ENCODE measurements at places on chromosomes 3 and 15.

- DNase-seq: no peak
These were observed 819 bp upstream of the RPL24 start for GRCh38 chr3:101687142-101687931.

DNA sequence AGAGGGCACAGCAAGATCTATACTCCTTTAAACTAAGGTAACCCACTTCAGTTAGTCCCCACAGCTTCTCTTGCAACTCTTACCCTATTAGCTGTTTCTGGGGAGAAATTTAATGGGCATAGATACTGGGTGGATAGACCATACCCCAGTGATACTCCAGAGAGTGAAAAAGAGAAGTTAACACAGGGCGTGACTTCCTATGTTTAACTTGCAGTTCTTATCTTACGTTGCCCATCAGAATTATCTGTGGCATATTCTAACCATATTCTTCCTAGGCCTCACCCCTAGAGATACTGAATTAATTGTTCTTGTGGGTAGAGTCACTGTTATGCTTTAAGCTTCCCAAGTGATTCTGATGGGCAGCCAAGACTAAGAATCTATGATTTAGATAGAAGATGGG, 485.4 kb upstream of the TPRG1 start:
- DNase-seq: no peak

DNA sequence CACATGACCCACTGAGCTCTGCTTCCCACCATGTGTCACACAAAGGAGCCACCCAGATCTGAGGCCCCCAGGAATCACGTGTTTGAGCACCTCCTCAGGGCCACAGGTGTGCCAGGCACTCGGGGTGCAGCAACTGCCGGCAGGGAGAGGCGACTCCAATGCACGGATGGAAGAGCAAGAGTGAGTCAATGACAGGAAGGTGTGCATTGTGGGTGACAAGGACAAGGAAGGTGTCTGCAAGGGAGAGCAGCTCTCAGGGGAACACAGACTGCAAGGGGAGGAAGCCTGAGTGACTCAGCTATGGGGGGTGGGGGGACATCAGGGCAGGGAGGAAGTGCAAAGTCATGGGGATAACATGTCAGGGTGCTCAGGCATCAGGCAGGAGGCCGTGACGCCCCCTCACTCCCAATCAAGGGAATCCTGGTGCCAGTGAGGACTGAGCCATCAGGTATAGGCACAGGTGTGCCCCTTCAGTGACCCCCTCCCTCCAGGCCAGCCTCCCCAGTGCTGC, 67.4 kb downstream of the NUP210 start:
- DNase-seq: no peak

GRCh38 chr3:78855190-78855589, 912.6 kb downstream of the ROBO1 start:
- DNase-seq: no peak

DNA sequence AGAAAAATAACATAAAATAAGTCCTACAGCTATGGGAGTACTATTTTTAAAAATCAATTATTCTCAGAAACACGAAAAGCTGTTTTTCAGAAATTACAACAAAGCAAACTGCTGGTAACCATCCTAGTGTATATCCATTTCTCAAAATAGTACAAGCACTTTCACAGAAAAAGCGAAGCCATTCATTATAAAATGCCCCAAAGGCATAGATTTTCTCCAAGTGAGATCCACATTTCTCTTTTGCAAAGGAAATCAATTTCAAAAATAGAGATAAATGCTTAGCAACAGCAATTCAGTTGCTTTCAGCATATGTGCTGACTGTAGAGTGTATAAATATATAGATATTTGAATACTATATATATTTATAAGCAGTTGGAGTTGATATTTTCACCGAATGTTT, 1266.3 kb downstream of the SI start:
- no peak for DNase-seq

- DNase-seq: no peak
These were observed 137.5 kb upstream of the LRTM1 start for GRCh38 chr3:55065331-55065730.

GRCh38 chr15:81966631-81967030, 79.2 kb downstream of the MEX3B start:
- DNase-seq: no peak

DNA sequence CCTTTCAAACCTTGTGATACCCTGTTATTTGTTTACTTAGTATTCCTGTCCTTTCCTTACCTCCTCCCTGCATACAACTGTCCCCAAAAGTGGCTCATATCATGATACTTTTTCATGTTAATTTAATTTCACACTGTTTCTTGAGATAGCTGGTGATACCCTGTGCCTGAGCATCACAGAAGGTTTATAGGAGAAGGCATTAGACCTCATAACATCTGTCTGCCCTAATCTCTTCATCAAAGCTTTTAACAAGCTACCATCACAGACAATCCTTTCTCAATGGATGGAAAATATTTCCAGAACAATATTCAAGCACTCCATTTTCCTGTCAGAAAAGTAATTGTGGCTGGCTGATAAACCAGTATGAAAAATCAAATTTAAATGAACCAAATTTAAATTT, 81.6 kb downstream of the SSR3 start:
- no peak for DNase-seq

- DNase-seq: no peak
These were observed 111.7 kb downstream of the CHSY1 start for GRCh38 chr15:101139986-101140696.

DNA sequence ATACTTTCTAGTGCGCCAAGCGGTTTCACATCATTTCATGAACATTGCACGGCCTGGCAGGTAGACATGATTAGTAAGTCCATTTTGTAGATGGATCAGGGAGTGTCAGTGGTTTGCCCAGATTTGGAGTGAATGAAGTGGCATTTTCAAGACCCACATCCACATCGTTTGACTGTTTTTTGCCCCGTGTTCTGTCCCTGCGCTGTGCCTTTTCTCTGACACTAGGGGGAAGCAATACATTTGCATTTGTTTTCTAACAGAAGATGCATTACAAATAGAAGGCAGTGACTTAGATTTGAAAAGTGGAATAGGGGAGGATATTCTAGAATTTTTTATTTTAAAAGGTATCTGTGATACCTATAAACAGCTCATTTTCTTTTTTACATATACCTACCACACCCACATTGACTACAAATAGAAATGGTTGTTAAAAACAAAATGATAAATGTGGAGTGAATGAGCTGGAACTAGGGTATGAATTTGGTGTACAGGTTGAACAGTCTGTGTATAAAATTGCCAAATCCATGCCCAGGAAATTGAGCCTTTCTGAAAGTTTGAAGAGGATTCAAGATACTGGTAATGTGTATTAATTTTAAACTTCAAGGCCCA, 98.0 kb downstream of the USP13 start:
- DNase-seq: peak; percentile 8

- no peak for DNase-seq
These were observed 7.3 kb upstream of the ZNF592 start for GRCh38 chr15:84741121-84741520.

DNA sequence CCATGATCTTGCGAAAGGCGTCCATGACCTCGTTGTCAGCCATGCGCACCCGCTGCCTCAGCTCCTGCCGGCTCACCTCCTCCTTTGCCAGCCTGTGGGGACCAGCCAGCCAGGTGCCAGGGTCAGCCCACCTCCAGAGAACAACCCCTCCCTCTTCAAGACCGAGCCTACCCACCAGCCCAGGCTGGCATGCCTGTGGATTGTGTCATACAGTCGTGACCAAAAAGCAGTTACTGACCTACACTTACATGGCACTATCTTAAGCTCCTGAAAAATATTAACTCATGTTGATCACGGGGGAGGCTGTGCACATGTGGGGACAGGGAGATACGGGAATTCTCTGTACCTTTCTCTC, 10.7 kb upstream of the CAMK1 start:
- DNase-seq: no peak

DNA sequence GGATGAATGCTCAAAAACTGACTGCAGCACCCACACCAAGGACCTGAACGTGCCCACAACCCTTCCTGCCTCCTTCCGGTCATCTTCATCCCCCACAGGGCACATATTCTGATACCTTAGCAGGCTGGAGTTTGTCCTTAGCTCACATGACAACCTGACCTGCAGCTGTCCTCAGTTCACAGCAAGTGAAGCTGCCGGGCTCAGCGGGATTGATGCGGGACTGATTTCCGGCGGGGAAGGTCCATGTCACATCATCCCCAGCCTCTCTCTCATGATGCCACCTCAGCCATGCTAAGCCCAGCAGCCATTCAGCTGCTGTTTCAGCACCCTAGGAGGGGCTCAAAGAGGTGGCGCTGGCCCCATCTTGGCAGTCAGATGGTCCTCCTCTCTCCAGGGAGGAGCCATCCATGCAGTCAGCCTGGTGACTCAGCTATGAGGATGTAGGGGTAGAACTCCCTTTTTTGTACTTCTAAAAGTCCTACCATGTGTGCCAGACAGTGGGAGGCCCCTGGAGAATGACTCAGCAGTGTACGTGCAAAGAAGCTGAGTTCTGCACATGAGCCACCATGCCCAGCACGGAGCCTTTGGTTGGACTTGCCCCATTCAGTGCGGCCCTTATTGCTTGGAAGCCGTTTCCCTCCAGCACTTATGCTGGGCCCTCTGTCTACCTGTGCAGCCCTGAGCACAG, 9.5 kb downstream of the CA12 start:
- no peak for DNase-seq

DNA sequence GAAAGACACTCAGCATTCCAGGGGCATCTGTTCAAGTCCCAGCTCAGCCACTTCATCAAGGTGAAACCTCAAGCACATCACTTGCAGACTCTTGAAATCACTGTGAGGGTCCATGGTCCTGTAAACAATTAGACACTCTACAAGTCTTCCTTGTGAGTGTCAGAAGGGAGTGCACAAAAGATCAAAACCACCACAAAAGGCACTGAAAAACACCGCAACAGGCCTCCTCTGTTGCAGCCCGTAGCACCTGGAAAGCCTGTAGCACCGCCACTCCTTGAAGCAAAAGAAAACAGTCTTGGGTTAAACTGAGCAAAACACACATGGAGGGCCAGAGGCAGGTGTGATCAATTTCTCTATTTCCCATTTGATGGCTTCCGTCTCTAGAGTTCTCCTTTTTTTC, 63.8 kb upstream of the SNRK start:
- DNase-seq: no peak

DNA sequence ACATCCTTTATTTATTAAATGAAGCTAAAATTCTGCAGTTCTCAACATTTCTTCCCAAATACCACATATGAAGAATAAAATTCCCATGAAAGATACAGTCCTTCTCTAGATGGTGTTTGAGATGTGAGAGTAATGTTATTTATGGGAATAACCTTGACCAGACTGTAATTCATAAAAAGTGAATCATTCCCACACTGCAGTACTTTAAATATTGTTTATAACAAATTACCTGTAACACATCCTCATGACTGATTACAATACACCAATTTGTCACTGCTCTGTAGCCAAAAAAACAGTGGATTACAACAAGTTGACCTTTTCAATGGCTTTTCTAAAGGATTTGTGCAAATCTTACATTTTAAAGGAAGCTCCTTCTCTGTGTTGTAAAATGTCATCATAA, 651.3 kb downstream of the NSUN3 start:
- no peak for DNase-seq

- DNase-seq: no peak
These were observed 93.0 kb downstream of the CPN2 start for GRCh38 chr3:194257916-194258668.

GRCh38 chr15:73972984-73973682, 19.0 kb downstream of the STOML1 start:
- DNase-seq: peak; percentile 80

GRCh38 chr3:139122612-139123011, 77.9 kb upstream of the PRR23C start:
- no peak for DNase-seq

- no peak for DNase-seq
These were observed 15.2 kb downstream of the TIPARP start for GRCh38 chr3:156689608-156690007.

- DNase-seq: no peak
These were observed 284.2 kb downstream of the SV2B start for GRCh38 chr15:91384189-91384730.

DNA sequence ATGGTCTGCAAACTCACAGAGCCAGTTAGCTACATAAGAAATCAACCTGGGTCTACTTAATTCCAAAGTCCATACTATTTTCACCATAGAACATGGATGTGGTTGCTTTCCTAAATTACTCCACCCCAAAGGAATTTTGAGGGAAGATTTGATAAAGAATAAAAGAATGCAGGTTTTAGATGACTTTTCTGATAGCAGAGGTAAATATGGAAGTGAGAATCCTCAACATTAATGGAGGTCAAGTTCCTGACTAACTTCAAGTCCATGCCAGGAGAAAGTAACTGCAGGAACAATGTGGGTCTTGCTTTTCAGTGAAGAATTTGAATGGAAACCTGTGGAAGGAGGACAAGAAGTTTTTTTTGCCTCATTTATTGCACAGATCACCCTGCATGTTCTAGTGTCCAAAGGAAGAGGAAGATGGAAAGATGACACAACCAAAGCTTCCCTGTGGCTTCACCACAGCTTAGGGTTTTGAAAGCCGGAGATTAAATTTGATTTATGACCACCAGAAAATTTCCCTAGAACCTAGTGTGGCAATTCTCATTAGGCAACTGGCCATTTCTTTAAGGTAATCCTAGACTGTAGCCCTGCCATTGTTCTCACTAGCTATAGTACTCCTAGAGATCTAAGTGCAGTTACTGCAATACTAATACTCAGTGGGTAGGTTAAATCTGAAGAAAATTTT, 429.7 kb downstream of the RAP2B start:
- no peak for DNase-seq

- no peak for DNase-seq
These were observed 111.8 kb upstream of the DPH6 start for GRCh38 chr15:35657679-35658311.

- peak; percentile 68 for DNase-seq
These were observed at the start of gene PSTPIP1 for GRCh38 chr15:76994971-76995945. PSTPIP1 (plus strand) TSS chr15:76995126; CDS start chr15:76995574, 448 bp downstream.

- DNase-seq: no peak
These were observed 59.8 kb downstream of the AGTR1 start for GRCh38 chr3:148757238-148758215.

GRCh38 chr15:37872661-37873060, 61.8 kb upstream of the TMCO5A start:
- no peak for DNase-seq

DNA sequence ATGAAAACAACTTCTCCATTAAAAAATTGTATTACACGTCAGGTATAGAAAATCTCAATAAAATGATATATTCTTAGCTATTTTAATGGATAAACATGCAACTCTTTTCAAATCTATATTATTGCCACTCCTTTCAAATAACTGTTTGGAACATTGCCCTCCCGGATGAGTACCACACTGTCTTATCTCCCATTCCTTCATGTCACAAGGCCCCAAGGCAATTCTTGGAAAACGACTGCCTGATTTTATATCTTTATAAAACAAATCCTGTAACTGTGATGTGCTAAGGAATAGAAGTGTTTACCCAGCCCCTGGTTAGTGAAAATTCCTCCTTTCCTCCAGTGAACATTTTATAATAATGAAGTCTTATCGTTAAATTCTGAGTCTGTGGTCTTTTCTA, 6.2 kb upstream of the ZNF619 start:
- no peak for DNase-seq
